ENCODE measurements at places on chromosomes 2 and 18.
A peak's percentile ranks its signal among the peaks of the same experiment; 100 is the strongest.

- no peak for DNase-seq
These were observed 184.1 kb downstream of the CALCRL start for GRCh38 chr2:187263675-187264560.

- peak; percentile 77 for DNase-seq
These were observed 17.0 kb downstream of the TNFAIP6 start for GRCh38 chr2:151374436-151374835.

GRCh38 chr2:74399785-74400184 lies 19.7 kb upstream of the DCTN1 start:
- peak; percentile 67 for DNase-seq

DNA sequence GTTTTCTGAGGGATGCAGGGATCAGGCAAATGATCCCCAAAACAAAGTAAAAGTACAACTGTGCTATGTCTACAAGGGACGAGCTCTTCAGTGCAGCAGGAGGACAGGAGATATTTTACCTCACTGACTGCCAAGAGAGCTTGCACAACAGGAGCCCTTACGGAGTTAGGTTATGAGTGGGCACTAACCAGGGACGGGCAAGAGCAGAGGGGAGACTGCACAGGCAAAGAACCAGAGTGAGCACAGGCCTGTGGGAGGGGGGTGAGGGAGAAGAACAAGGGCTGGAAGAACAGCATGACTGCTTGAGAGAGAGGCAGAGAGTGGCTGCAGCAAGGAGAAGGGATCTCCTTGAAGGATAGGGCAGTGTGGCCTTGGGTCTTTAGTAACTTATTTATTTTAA lies 101.1 kb upstream of the PID1 start:
- DNase-seq: no peak

GRCh38 chr2:178109813-178110212 lies 2.4 kb upstream of the RBM45 start:
- DNase-seq: peak; percentile 12

- DNase-seq: no peak
These were observed 4.7 kb upstream of the SATB2 start for GRCh38 chr2:199462347-199462955.

DNA sequence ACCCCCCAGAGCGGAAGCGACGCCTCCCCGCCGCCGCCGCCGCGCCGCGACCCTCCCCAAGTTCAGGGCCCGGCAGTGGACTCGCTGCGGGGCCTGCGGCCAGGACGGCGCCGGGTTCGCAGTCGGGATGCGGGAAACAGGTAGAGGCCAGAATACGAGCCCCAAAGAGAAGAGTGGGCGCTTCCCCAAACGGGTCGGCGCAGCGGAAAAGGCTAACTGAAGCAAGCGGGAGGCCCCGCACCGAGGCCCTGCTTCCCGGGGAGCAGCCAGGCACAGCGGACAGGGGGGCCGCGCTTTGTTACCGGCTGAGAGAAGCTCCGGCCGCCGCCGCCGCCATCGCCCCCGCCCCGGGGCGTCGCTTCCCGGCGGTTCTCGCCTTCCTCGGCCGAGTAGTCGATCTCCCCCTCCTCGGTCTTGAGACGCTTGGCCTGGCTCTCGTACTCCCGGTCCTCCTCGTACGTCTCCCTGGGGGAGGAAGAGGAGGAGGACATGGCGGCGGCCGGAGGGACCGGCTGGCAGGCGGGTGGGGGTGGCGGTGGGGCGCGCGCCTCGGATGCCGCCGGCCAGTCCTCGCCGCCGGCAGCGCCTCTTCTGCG lies 494 bp downstream of the HNRNPLL start:
- no peak for DNase-seq

DNA sequence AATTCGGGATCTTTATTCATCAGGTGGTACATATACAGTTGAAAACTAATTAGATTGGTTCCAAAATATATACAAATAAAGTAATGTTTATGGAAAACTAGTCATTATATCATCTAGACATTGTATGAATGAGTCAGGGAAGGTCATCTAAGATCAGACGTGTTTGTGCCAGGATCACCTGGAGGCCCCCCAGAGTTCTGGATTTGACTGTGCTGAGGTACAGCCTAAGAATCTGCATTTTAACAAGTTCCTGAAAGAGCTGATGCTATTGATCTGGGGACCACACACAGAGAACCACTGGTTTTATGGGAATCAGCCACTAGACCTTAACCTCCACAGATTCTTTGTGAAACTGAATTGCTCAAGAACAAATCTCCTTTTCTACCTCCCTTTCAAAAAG lies 43.2 kb downstream of the PARD6G start:
- DNase-seq: no peak

GRCh38 chr2:179104736-179105135 lies 54.8 kb upstream of the CCDC141 start:
- peak; percentile 34 for DNase-seq

GRCh38 chr2:195279840-195280427 lies 377.1 kb upstream of the SLC39A10 start:
- no peak for DNase-seq

- peak; percentile 73 for DNase-seq
These were observed 89.1 kb downstream of the ZEB2 start for GRCh38 chr2:144430722-144431391.

DNA sequence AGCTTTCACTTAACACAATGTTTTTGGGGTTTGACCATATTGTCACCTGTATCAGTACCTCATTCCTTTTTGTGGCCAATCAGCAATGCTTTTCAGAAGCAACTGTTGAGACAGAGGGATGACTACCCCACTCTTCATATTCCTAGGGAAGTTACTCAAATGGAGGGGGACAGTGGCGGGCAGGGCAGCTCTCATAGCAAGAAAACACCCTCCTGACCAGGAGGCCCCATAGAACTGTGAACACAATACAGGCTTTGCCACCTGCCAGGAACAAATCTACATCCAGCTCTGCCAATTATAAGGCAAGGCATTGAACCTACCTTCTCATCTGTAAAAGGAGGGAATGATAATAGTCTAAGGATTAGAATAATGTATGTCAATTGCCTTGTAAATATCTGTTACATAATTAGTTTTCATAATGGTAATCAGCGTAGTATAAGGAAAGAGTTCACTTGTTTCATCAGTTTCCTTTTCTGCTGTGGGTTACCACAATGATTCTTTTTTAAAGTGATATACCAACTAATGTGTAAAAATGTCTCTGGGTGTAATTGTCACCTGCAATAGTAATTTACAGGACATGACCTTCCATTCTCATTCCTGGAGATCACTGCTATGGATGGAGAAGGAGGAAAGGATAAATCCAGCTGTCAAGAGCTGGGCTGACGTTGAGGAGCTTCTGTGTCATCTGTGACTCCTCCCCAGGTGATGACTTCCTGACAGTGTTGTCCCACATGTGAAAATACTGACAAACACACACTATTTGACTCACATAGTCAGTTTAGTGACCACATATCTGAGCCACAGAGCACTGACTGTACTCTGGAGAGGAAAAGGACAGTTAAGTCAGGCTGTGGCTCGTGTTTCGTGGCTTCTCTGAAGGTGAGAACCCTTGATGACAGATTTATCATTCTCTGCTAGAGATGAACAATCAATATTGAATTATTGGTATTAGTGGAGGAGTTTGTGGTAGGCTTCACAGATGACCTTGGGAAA lies 13.5 kb downstream of the ALPK2 start:
- DNase-seq: no peak

DNA sequence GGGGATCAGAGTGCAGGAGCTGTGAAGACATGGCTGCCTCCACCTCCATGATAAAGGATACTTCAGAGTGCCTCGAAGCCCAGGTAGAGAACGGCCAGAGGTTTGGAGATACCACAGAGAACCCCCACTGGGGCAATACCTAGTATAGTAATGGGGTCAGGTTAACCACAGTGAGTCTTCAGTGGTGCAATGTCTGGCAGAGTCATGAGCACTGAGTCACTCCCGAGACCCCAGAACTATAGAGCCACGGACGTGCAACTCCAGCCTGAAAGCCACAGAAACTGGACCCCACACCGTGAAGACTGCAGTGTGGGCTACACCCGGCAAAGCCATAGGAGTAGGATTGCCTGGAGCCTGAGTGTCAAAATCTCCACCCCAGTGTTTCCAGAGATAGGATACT lies 746.6 kb downstream of the CBLN2 start:
- DNase-seq: no peak

- no peak for DNase-seq
These were observed 151.8 kb downstream of the ANKRD30BL start for GRCh38 chr2:132009874-132010521.

DNA sequence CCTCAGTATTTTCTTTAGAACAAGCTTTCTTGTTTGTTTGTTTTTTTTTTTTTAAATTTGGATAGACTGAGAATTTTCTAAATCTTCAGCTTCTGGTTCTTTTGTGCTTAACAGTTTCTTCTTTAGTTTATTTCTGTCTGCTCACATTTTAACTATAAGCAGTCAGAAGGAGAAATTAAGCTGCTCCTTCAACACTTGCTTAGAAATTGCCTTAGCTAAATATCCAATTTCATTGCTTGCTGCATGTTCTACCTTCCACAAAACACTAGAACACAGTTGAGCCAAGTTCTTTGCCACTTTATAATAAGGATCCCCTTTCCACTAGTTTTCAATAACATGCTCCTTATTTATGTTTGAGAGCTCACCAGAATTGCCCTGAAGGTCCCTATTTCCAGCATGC lies 57.7 kb downstream of the NBEAL1 start:
- DNase-seq: no peak

DNA sequence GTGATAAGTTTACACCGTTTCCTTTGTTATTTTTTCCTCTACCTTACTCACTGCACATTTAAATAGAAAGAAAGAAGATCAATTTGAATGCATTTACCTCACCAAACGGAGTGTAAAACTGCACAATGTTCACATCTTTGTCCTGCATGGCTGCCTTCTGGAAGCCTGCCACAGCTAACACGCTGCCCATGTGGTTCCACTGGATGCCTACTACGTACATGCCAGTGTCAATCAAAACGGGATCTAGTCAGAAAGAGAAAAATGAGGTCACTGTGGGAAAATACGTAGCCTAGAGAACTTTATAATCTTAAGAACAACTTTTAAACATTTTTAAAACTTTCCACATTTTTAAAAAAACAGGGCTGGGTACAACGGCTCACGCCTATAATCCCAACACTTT lies 16.4 kb downstream of the WDR35 start:
- no peak for DNase-seq

DNA sequence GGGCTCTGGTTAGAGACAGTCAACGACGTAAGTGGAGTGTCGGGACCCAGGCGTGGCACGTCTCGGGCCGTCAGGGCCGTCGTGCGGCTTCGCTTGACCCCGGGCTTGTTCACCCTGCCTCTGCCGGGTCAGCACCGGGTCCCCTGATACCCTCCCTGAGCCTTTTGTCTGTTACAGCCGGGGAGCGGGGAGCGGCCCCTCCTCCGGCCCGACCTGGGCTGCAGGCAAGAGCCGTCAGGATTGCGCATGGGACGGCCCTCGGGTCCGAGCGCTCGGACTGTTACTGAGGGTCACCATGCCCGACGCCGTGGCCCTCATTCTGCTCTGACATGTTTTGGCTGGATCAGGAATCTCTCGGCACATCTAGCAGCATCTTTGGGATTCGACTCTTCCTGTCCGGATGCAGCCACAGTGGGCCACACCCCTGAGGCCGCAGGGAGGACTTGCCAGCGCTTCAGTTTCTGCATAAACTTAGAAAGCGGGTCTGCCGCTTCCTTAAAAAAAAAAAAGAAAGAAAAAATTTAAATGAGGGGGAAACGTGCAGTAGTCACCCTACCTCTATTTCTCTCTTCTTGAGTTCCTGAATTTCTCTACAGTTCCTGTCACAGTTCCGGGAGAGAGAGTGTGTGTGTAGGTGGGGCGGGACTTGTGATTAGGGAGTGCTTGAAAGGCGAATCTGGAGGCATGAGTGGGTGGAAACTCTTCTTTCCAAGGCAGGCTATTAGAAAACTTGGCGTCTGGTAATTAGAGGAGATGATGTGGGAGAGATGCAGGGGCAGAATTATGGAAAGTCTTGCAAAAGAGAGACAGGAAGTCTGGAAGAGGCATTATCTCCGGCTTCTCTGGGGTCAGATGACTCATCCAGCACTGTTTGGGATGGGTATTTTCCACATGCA lies 909 bp downstream of the TMEM87B start:
- peak; percentile 95 for DNase-seq

- no peak for DNase-seq
These were observed 232.4 kb downstream of the CD226 start for GRCh38 chr18:69715191-69715795.

DNA sequence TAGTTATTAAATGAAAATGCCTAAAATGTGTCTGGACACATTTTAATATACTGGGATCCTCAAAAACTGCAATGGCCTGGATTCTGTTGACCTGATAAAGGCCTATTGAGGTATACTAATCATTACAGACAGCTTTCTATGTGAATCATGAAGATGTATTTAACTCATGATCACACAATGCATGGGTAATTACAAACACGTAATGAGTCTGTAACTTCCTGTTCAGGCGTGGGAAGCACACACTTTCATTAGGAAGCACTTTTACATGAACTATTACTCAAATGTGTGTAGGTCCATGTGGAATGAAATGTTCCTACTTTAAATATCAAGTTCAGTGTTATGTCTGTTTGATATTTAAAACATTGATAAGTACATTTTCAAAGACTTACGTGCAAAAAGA lies 108.7 kb downstream of the NCKAP5 start:
- no peak for DNase-seq

- DNase-seq: no peak
These were observed 48.2 kb downstream of the CABYR start for GRCh38 chr18:24187049-24187448.

DNA sequence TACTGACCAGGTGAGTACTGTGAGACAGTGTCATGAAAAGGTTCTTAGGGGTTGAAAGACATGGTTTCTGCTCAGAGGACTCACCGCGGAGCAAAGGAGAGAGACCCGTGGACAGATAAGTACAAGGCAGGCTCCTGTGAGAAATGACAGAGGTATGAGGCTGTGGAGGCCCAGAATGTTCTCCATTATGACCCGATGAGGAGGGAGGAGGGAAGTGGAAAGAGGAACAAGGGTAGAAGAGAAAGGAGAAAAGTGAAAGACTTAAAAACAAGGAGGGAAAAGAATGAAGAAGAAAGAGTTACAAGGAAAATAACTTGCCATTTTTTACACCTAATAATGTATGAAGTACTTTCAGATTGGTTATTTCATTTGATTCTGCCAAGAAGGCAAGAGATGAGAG lies 29.8 kb downstream of the MAPRE3 start:
- no peak for DNase-seq

GRCh38 chr2:175631245-175631623 lies 370.8 kb downstream of the LNPK start:
- DNase-seq: peak; percentile 78

DNA sequence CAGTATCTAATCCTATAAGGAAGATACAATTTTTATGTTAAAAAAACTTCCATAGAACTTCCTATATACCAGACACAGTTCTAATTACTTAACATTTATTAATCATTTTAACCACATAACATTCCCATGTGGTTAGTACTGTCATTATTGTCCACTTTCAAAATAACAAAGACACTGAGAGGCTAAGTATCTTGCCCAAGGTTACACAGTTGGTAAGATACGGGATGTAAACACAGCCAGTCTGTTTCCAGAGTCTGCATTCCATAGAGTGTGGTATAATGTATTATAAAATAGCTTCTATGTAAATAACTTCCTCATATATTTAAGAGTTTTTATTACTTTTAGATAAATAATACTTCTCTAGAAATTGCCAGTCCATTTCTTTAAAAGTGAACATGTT lies 383.3 kb upstream of the ETAA1 start:
- no peak for DNase-seq

- DNase-seq: peak; percentile 12
These were observed 36.9 kb downstream of the SNED1 start for GRCh38 chr2:241035142-241035817.

Data from foreskin fibroblast (primary cell).